ENCODE measurements at places on chromosomes 4 and X.

GRCh38 chrX:68432648-68433047 lies 647 bp downstream of the OPHN1 start:
- DNase-seq: no peak

DNA sequence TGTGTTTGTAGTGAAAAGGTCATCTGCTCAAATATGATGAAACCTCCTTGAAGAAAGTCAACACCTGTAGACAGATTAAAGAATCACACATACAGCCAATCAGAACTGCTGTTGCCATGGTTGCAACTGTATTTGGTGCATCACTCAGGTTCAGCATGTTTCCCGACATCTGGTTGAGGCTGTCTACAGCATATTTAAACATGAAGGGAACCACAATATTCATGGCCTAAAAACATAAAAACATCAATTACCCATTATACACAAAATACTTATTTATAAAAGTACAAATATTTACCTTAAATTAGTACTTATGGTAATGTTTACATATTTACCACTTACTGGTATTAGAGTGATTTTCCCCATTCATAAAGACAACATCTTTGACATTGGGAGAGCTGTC lies 79.7 kb downstream of the ABCB7 start:
- DNase-seq: no peak

DNA sequence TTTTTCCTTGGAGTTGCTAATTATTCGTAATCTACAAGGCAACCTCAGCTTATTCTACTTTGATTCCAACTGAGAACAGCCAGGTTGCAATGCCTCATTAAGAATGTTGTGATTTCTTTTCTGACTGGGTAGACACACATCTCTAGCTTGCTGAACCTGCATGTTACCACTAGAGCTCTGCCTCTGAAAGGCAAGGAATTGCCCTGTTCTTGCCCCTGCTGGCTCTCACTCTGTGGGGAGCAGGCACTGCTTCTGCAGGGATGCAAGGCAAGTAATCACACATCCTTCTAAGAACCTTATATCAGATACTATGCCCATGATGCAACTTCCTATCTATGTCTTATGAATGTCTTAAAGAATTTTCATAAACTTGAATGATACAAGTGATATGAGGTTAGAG lies 503.2 kb downstream of the PACRGL start:
- no peak for DNase-seq

DNA sequence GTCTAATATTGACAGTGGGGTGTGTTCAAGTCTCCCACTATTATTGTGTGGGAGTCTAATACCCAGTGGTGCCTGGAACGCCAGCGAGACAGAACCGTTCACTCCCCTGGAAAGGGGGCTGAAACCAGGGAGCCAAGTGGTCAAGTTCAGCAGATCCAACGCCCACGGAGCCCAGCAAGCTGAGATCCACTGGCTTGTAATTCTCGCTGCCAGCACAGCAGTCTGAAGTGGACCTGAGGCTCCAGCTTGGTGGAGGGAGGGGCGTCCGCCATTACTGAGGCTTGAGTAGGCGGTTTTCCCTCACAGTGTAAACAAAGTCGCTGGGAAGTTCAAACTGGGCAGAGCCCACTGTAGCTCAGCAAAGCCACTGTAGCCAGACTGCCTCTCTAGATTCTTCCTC lies 407.3 kb downstream of the DMD start:
- no peak for DNase-seq

Measured in bone marrow (tissue), 2 donors.